Mesothelial cell of epicardium (in vitro differentiated cells): ENCODE measurements at places on chromosomes 11 and 22. TPM values are rescaled to one million over a fixed set of nuclear protein-coding genes. Genes with fewer than 3 reads are reported as not detected.

DNA sequence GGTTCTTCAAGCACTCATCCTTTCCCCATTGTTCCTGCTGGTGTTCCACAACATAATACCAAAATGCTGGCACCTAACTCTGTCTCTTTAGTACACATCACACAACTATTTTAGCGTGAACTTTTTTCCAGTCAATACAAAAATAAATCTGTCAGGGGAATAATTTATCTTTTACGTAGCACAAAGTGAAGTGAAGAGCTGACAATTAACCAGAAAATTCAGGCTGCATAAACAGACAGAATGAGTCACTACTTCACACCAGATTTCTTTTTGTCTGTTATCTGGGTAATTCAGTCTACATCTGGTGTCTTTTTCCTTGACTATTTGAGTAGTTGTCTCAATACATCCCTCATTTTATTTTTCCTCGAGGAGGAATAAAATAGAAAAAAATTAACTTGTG lies 7.9 kb upstream of the ETS1 start:
- DNase-seq, result no peak
- no peaks in the 10 kb centered on the region for H3K4me1 ChIP-seq
- no peaks in the 10 kb centered on the region for H3K36me3 ChIP-seq
- peaks cover 22% of the 10 kb centered on the region for H3K27me3 ChIP-seq

GRCh38 chr11:2890466-2891294 lies 5.1 kb upstream of the CDKN1C start:
- H3K4me1 ChIP-seq, result peaks cover 27% of the 10 kb centered on the region
- no peak overlapping the region for H3K4me3 ChIP-seq
- no peaks in the 10 kb centered on the region for H3K36me3 ChIP-seq
- no peaks in the 10 kb centered on the region for H3K27me3 ChIP-seq

DNA sequence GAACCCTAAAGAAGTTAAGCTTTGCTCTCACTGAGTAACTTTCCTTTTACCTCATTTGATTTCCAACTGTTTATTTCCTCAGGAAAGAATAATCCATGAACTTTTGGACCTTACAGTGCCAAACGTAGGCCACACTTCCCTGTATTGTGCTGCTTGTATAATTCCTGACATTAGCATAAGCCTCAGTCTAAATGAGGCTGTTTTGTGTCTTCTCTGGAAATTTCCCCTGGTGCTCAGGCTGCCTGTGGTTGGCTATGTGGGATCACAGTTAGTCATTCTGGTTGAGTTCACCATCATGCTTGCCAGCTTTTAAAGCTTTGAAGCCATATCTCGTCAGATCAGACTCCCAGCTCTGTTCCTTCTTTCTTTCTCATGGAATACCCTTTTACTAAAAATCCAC lies 107.0 kb downstream of the FAM76B start:
- peaks cover 30% of the 10 kb centered on the region for H3K4me1 ChIP-seq
- H3K36me3 ChIP-seq, result no peaks in the 10 kb centered on the region
- DNase-seq, result no peak

- DNase-seq, result no peak
- H3K4me3 ChIP-seq, result no peak overlapping the region
- no peaks in the 10 kb centered on the region for H3K4me1 ChIP-seq
- no peak overlapping the region for H3K27ac ChIP-seq
- peaks cover 29% of the 10 kb centered on the region for H3K36me3 ChIP-seq
These were observed 12.2 kb downstream of the BDNF start for GRCh38 chr11:27688076-27688475.

- peaks cover 22% of the 10 kb centered on the region for H3K27me3 ChIP-seq
- no peaks in the 10 kb centered on the region for H3K36me3 ChIP-seq
- no peak overlapping the region for H3K4me3 ChIP-seq
- DNase-seq, result no peak
These were observed 9.4 kb downstream of the SPATA19 start for GRCh38 chr11:133835593-133836548.

GRCh38 chr11:108601150-108601549 lies 7.6 kb upstream of the EXPH5 start:
- H3K27ac ChIP-seq, result no peak overlapping the region
- DNase-seq, result no peak
- peaks cover 11% of the 10 kb centered on the region for H3K4me1 ChIP-seq
- no peak overlapping the region for H3K4me3 ChIP-seq

DNA sequence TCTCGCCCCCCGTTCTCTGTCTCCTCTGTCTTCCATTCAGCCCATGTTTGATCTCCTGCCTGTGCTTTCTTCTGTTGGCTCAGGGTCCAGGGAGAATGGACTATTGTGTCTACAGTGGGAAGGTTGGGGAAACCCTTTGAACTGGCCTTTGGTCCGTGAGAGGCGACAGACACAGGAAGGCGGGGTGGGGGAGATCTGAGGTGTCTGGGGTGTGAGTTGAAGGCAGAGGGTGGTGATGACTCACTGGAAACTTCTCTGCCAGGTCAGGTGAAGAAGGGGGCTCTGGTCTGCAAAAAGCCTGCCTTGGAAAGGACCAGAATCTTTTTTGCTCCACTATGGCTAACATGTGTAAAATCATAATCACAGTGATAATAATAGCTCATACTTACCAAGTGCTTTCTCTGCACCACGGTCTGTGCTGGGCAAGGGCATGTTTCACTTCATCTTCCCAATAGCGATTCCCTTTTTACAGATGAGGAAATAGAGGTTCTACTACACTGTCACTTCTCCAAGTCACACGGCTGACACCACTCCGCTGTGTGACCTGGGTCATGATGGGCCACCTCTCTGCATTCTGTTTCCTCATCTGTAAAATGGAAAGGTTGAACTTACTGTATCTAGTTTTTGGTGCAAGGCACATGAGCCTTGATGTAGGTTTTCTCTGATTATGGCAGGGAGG lies 99.8 kb upstream of the ALX4 start:
- H3K36me3 ChIP-seq, result no peaks in the 10 kb centered on the region
- no peak overlapping the region for H3K4me3 ChIP-seq
- DNase-seq, result no peak

DNA sequence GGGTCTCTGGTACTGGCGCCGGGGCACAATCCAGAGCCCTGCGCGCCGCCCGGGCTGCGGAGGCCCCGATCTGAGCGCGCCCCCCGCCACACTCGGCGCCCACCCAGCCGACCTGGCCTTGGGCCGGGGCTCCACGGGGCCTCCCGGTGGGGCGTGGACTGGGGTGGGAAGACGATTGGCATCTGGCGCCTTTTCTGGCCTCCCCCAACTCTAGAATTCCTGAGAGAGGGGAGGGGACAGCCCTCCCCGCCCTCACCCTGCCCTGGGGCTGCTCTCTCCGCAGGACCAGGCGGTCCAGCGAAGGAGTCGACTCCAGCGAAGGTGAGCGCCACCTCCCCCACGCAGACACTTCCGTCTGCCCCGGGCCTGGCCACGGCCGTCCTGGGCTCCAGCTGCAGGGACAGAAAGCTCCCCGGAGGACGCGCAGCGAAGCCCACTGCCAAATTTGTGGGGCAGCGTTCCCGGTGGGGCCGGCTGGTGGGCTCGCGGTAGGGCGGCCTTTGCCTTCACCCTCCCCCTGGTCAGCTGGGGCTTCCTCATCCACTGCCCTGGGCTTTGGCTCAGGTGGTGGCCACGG lies 593 bp downstream of the SSH3 start:
- H3K27ac ChIP-seq, result no peak overlapping the region
- peaks cover 19% of the 10 kb centered on the region for H3K4me1 ChIP-seq
- peaks cover 10% of the 10 kb centered on the region for H3K36me3 ChIP-seq
- peak; percentile 53 for DNase-seq
- peak overlapping the region; percentile 69 for H3K4me3 ChIP-seq

- H3K4me3 ChIP-seq, result no peak overlapping the region
- H3K4me1 ChIP-seq, result peaks cover 37% of the 10 kb centered on the region
- DNase-seq, result no peak
- no peaks in the 10 kb centered on the region for H3K27me3 ChIP-seq
These were observed 158.4 kb downstream of the CADM1 start for GRCh38 chr11:115345840-115346239.

DNA sequence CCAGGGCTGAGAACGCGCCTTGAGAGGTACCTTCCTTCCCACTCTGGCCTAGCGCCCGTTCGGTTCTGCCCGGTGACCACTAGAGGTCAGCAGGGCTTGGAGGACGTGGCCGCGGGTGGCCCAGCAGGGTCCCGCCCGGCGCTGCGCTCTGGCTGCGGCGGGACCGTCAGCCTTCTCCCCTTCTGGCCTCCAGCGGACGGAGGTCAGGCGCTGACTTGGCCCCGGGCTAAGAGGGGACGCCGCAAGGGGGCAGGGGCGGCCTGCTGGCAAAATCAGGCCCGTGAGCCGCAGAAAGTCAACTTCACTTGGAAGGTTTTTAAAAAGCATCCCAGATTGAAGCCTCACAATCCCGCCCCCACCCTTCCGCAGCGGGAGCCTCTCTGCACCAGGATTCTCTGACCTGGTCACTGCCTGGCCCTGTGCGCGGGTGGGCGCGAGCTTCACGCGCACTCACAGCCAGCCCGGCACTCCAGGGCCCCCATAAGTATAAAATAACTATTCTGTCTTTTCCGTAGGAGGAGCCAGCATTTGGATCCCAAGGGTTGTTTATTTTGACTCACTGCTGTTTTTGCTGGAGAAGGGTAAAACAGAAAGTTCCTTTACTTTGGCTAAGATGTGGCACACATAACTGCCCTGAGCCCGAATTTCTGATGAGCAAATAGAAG lies 23.2 kb upstream of the ZBTB16 start:
- H3K27me3 ChIP-seq, result peaks cover 81% of the 10 kb centered on the region
- no peaks in the 10 kb centered on the region for H3K4me1 ChIP-seq
- peak; percentile 48 for DNase-seq

DNA sequence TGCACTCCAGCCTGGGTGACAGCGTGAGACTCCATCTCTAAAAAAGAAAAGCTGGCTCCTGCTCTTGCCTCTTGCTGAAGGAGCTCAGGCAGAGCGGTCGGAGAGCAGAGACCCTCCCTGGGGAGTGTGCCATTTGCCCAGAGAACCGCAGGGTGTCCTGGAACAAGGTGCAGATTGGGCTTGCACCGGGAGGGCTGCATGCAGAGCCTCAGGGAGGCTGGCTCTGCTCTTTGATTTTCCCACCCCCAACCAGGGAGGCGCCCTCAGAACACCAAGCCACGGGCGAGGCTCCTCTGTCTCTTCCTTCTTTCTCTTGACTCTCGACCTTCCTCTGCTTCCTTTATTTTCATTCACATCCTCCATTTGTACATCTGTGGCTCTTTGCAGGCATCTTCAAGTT lies 889.1 kb downstream of the OPCML start:
- H3K27ac ChIP-seq, result no peak overlapping the region
- H3K4me3 ChIP-seq, result no peak overlapping the region
- H3K27me3 ChIP-seq, result peaks cover 49% of the 10 kb centered on the region
- no peaks in the 10 kb centered on the region for H3K36me3 ChIP-seq

DNA sequence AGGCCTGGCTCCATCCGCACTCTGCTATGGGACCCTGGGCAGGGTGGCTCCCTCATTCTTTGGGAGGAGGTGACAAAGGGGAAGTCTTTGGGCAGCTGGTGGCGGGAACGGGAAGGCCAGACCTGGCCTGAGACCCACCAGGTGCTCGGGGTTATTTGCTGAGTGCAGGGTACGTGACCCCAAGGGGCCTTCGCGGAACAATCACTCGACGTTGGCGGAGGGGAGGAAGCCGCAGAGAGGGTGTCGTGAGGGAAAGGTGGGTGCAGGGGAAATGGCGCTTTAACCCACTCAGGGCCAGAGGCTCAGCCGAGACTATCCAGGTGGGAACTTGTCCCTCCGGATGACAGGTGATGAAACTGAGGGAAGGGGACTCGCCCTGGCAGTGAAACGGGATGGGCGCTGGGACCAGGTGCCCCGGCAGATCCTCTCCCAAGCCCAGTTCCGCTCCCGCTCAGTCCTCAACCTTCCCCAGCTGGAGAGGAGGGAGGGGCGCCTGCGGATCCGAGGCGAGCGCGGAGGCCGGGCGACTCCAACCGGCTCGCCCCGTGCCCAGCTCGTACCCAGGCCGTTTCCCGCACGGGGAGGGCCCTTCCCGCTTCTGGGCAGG lies 911 bp downstream of the A4GALT start:
- no peak overlapping the region for H3K27ac ChIP-seq
- H3K36me3 ChIP-seq, result no peaks in the 10 kb centered on the region
- DNase-seq, result no peak
- peaks cover 60% of the 10 kb centered on the region for H3K27me3 ChIP-seq

GRCh38 chr11:110479108-110480101 lies 49.7 kb downstream of the FDX1 start:
- no peak overlapping the region for H3K27ac ChIP-seq
- H3K36me3 ChIP-seq, result no peaks in the 10 kb centered on the region
- H3K4me1 ChIP-seq, result peaks cover 15% of the 10 kb centered on the region
- no peak overlapping the region for H3K4me3 ChIP-seq
- DNase-seq, result no peak

Gene ANKK1
- 2.1 to 2.8 TPM (median 2.4 TPM) in 3 replicates for total RNA-seq

Gene DEUP1
- 0.66 to 1.2 TPM (median 1.2 TPM) in 3 replicates for total RNA-seq

Gene HEPHL1
- not detected in 3 replicates for total RNA-seq

Gene ROBO3
- total RNA-seq, result 26.0 to 26.7 TPM (median 26.4 TPM) in 3 replicates

Gene MAPK1
- total RNA-seq, result 90.2 to 92.9 TPM (median 90.4 TPM) in 3 replicates
